ENCODE measurements at places on chromosomes 11 and 22. TPM values are rescaled to one million over a fixed set of nuclear protein-coding genes. Genes with fewer than 3 reads are reported as not detected.

DNA sequence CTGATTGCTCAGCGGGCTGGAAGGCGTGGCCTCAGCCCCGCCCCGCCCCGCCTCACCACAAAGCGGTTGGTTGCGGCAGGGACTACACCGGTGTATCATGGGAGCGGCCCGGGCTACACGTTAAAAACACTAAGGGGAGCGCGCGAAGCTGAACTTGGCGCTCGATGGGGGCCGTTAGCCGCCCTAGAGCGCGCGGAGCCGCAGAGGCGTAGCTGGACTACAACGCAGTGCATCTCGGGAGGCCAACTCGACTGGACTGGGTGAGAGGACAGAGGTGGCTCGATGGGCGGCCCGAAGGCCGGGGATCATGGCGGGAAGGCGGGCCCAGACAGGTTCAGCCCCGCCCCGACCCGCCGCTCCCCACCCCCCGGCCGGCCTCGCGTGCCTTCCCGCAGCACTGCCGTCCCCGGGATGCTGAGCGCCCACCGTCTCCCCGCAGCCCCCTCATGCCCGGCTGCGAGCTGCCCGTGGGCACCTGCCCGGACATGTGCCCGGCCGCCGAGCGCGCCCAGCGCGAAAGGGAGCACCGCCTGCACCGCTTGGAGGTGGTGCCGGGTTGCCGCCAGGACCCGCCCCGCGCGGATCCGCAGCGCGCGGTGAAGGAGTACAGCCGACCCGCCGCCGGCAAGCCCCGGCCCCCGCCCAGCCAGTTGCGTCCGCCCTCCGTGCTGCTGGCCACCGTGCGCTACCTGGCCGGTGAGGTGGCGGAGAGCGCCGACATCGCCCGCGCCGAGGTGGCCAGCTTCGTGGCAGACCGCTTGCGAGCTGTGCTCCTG lies at the start of gene SAC3D1:
Gene SAC3D1, plus strand, starts transcription at position 364 of the 776 bp plus-strand sequence. Its CDS starts 83 bp downstream, at position 447.
- peak; percentile 97 for DNase-seq

GRCh38 chr11:112783945-112784322 lies 177.3 kb upstream of the NCAM1 start:
- DNase-seq = no peak

DNA sequence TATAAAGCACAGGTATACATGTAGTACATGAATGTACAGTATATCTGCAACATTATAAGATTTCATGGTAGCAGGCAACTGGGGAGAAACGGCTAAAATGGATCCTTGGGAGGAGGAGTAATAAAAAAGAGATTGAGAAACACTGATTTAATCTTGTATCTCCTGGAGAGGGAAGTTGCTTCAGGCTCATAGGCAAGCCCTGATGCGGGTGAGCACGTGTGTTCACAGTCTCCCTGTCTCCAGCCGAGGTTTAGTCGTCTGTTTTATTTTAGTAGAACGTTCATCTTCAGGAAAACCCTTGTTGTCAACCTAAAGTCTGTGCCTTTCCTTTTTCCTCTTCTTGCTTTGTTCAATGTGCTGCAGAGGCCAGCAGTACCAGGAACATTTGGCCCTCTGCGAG lies 21.8 kb upstream of the SLC25A18 start:
- DNase-seq = no peak

GRCh38 chr11:119195680-119196079 lies 10.4 kb downstream of the NHERF4 start:
- DNase-seq = no peak

- DNase-seq = no peak
Measured at GRCh38 chr22:40635043-40635939, 1.2 kb downstream of the MRTFA start.

Gene CBLIF
- total RNA-seq = not detected

GRCh38 chr11:6833356-6833755 lies 12.1 kb upstream of the OR10A5 start:
- no peak for DNase-seq

Data from esophagus muscularis mucosa (tissue), 4 donors.